ENCODE measurements at places on chromosomes 16 and 17.

DNA sequence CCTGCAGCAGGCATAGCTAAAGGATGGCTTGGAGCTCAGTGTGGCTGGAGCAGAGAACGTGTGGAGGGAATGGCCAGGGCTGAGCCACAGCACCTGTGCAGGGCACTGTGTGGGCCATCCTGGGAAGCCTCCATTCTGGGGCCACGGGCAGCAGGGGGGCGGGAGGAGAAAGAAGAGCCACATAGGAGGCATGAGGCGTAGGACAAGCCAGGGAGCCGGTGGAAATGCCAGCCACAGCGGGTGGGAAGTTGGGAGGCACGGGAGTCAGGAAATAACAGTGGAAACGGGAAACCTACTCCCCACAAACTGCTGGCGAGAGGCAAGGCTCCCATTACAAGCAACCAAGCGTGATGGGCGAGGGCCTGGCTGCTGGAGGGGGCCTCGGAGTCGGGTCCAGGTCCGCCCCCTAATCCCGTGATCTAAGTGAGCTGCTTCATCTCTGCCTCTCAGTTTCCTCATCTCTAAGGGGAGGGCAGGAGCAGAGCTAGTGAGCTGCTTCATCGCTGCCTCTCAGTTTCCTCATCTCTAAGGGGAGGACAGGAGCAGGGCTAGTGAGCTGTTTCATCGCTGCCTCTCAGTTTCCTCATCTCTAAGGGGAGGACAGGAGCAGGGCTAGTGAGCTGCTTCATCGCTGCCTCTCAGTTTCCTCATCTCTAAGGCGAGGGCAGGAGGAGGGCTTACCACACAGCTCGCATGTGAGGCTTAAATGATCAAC is 104.9 kb downstream of the ADCY9 start:
- peak; percentile 66 for DNase-seq

DNA sequence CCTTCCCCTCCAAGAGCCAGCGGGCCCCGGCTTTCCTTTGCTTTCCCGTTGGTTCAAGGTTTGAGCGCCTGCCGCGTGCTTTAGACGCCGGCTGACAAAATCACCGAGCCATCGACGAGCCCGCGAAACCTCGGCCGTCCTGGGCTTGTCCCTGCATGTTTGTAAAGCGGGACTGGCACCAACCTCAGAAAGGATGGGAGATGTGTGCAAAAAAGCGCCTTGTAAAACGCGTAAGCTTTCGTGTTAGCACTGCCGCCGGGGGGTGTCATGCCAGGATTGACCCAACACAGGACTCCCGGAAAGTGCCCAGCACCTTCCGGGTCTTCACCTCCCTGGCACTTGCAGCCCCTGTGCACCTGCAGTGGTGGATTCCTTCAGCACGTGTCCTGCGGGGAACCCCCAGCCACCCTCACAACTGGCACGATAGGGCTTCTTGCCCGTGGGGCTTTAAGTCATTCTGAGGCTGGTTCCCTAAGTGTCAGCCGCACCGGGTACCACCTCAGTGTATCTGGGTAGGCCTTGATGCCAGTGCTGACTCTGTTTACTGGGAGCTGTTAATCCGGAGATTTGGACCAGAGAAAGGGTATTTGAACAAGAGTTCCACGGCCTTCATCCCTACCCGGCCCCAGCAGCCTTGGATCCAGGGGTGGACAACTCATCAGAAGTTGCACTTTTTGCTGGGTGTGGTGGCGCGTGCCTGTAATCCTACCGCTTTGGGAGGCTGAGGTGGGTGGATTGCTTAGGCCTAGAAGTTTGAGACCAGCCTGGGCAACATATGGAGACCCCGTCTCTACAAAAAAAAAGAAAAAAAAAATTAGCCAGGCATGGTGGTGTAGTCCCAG is 817 bp downstream of the NDUFAF8 start:
- DNase-seq: no peak

GRCh38 chr17:47200325-47200664 is 8.9 kb upstream of the MYL4 start:
- DNase-seq: peak; percentile 48

GRCh38 chr16:47847220-47847970 is 308.4 kb downstream of the ABCC12 start:
- no peak for DNase-seq

GRCh38 chr17:79520167-79521165 is 90.4 kb downstream of the RBFOX3 start:
- no peak for DNase-seq

DNA sequence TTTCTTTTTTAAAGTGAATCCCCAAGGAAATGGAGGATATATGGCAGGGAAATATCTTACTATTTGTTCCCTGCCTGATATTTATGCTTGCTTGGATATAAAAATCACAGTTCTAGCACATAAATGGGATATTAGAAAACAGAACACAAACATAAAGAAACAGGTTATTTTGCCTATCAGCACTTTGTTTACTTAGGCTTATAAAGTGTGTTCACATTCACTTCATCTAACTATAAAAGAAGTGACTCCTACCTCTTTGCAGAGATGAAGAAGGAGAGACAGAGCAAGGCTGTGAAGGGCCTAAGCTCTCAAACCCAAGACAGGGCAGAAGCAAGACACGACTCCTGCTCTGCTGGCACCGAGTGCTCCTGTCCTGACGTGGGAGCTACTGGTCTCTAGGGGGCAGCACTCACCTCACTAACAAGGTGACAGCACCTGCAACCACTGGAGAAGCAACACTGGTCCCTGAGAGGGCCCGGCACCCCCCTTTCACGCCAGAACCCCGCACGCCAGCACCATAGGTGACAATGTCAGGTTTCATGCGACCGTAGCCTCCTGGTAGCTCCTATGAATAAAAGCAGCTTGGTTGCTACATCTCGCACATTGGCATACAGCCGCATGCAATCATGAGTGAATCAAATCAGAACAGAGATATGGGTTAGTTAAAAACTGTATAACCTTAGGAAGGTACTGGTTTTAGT is 32.0 kb downstream of the MBTPS1 start:
- DNase-seq: peak; percentile 44

DNA sequence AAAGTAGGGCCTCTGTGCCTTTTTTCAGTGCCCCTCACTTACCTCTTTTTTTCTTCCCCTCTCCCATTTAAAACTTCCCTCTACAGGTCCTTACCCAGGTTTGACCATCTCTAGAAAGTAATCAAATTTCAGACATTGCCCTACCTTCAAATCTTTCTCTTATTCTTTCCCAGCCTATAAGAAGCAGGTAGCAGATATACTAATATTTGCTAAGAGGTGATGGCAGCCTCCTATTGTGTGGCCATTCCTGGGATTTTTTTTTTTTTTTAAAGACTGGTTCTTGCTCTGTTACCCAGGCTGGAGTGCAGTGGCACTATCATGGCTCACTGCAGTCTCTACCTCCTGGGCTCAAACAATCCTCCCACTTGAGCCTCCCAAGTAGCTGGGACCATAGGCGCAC is 111.1 kb upstream of the HAS3 start:
- DNase-seq: no peak

- DNase-seq: no peak
These were observed 18.6 kb downstream of the RNF43 start for GRCh38 chr17:58398574-58399266.

- no peak for DNase-seq
These were observed 134.7 kb upstream of the MAF start for GRCh38 chr16:79735271-79735670.
